AG04450 (cell line): ENCODE measurements at places on chromosomes 3 and 15.
A peak's percentile ranks its signal among the peaks of the same experiment; 100 is the strongest.

- DNase-seq, result no peak
Measured at GRCh38 chr15:101625184-101625583, 27.0 kb downstream of the TM2D3 start.

DNA sequence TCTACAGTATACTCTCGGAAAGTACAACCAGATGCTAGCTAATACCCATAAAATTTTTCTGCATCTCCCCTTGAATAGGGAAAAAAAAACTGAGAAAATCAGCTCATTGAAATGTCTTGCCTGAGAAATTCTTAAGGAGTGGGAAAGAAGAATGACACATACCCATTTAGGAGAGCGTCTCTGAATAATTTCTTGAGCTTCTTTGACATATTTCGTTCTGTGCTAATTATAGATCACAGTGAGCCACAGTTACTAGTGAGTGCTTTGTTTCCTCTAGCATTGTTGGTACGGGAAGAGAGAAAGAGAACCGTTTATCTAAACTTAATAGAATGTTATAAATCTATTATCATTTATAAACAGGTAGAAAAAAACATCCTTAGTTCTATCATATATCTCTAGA is 588.4 kb downstream of the UNC13C start:
- DNase-seq, result no peak

GRCh38 chr15:74330861-74331408 is 36.5 kb downstream of the CYP11A1 start:
- DNase-seq, result no peak

DNA sequence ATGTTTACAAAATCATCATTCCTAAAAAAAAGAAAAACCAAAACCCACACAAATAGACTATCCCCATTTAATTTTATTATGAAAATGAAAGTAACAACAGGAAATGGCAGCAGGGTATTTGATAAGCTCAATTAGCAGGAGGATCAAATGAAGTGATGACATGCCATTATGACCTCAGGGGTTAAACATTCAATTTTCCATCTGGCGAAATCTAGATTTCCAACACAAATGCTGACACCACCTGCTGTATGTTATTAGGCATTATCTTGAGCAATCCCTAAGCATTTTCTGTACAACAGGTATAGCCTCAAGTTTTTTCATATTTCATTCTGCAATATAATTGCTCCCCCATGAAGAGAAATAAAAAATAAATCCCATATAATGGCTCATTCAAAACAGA is 57.1 kb downstream of the SHQ1 start:
- DNase-seq, result no peak

GRCh38 chr15:33068007-33068481 is 126.5 kb downstream of the FMN1 start:
- no peak for DNase-seq

GRCh38 chr3:138408751-138409570 is 25.5 kb upstream of the ESYT3 start:
- no peak for DNase-seq

DNA sequence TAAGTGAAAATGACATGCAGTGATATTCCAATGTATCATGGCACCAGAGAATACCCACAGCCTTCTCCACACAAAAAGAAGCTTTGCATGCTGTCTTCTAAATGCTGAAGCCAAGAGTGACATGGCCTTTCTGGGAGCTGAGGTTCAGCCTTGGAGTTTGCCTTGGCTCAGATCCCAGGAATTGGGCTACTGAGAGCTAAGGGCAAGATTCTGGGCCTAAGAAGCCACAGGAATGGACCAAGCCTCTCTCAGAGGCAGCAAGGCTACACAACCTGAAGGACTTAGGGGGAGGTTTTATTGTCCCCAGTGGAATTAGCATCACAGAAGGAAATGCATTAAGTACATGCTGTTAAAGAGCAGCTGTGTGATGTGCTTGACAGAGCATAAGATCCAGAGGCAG is 1078.5 kb downstream of the TUSC7 start:
- peak; percentile 52 for DNase-seq

DNA sequence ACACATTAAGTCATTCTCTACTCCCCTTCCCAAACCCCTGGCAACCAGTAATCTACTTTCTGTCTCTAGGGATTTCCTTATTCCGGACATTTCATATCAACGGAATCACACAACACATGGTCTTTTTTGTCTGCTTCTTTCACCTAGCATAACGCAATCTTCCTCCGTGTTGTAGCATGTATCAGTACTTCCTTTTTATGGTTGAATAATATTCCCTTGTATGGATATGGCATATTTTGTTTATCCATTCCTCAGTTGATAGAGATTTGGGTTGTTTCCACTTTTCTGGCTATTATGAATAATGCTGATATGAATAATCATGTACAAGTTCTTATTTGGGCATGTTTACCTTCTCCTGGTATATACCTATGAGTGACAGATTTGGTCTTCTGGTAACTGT is 63.1 kb downstream of the TRANK1 start:
- DNase-seq, result no peak

DNA sequence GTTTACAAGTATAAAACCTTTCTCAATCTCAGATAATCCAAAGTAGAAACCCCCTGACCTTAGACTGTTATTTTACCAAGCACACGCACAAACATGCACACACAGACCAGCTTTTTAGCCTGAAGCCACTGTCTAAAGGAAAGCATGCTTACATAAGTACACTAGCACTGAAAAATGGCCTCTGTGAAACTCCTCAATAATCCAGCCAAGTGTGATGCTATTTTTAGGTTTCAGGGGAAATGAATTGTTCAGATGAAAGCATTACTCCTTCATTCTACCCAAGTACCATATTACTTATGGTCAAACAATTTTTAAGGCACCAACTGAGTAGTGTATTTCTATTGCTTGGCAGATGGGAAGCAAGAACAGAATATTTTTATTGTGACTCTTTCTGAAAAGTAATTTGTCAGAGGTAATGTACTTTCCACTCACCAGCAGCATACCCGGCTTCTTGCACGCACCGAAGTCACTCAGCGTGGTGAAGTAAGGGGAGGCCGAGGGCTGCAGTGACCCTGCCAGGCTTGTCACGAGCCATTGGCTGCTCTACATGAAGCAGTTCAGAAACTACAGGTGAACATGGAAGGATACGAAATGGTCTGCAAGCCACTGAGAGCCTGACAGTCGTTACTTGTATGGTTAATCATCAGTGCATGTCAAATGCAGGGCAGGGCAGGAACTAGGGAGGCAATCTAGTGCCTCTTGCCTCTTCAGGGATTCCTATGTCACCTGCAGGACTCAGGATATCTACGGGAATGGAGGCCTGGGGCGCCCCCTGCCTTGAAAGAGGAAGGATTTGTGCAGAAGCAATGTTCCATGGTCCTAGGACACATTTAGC is 106.7 kb downstream of the GABRB3 start:
- no peak for DNase-seq

- DNase-seq, result no peak
Measured at GRCh38 chr3:22960105-22960984, 242.8 kb upstream of the UBE2E2 start.

DNA sequence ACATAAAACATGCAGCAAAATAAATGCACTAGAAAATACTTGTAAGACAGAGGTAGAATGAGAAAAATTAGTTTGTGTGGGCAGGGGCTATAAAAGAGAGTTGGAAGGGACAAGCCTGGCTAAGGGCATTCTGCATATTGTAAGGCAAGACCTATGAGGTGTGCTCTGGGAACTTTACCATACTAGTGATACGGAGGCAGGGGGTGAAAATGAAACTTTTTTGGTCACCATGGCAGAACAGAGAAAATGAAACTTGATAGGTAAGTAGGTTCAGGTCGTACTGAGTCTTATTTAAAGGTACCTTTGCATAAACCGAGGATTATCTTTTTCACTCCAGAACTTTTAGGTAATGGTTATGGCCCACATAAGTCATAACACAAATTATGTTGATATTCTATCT is 74.7 kb upstream of the ACKR4 start:
- no peak for DNase-seq

- no peak for DNase-seq
Measured at GRCh38 chr15:70754862-70755261, 8.5 kb downstream of the UACA start.

DNA sequence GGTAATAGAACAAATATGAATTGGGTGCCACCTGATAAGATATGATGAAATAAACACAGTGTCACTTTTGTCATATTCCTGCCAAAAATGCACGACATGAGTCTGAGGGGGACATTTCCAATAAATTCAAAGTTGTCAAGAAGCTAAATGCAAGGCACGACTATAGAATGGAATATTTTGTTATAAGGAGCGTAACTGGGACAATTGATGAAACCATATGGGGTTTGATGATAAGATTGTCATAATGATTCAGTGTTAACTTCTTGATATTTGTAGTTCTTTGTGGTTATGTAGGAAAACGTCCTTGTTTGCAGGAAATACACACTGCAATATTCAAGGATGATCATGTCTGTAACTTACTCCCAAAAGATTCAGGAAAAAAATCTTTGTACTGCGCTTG is 163.3 kb downstream of the MEX3B start:
- no peak for DNase-seq

- no peak for DNase-seq
Measured at GRCh38 chr3:171745577-171746319, 64.5 kb downstream of the PLD1 start.

- DNase-seq, result no peak
Measured at GRCh38 chr15:41331833-41332193, 578 bp downstream of the OIP5 start.

DNA sequence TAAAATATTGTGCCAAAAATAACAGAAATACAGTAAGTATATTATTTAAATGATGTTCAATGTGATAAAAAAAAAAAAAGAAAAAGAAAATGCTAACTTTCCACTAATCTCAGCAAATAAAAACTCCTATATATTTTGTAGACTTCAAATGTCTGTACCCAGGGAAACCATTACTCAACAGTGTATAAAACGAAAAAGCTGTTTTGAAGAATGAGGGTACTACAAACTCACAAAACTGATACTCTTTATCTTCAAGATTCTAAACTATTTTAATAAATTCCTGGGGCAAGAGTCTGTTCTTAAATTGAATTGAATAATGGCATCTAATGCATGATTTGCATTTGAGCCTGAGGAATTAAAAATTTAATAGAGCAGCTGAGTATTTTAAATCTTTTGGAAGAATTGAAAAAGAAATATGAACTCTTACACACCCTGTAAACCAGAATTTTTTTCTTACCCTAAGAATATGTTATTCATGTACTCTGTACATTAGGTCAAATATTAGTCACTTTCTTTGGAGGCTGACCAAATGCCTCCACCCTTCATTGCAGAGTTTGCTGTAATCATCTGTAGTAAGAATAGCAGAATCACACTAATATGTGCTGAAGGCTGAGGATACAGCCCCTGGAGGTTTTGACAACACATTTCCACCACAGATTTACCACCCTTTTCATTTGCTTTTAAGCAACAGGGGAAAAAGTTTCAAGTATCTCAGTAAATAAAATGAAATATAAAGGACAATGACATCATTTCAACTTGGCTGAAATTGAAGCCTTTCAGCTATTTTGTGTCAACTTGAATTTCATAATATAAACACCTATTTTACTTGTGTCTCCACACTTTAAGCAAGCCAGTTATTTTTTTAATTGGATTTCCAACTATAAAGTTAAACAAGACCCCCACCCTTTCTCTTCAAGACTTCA is 79.7 kb downstream of the FBN1 start:
- no peak for DNase-seq
